ENCODE measurements at places on chromosomes 5 and 9. TPM values are rescaled to one million over a fixed set of nuclear protein-coding genes. Genes with fewer than 3 reads are reported as not detected.

TAF9 gene
- 84.4 TPM for total RNA-seq

ARRDC1 gene
- 13.6 TPM for total RNA-seq

ARL14EPL gene
- total RNA-seq = 0.40 TPM

DNA sequence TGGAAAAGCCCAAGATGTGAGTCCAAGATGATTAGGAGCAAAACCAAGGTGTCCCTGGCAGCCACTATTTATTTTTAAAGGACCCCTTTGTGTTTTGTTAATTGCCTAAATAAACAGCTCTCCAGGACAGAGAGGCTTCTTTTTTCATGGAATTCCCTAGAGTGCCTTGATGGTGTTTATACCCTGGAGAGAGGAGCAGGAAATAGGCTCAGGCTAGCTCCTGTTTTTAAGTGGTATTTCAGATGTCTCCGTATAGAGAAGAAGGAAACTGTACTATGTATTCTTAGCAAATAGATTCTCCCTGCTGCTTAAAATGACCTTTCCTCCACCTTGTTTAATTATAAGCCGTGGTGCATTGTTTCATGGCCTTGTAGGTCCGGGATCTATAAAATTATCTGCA, 292.4 kb downstream of the CD180 start:
- DNase-seq = no peak

GRCh38 chr9:90665072-90665471, 22.4 kb upstream of the DIRAS2 start:
- DNase-seq = no peak

GRCh38 chr5:150352244-150353031, 5.1 kb upstream of the TCOF1 start:
- no peak for DNase-seq
